ENCODE measurements at places on chromosomes 3 and 15.

GRCh38 chr3:65245133-65246063 is 557.6 kb upstream of the ADAMTS9 start:
- no peak for DNase-seq

DNA sequence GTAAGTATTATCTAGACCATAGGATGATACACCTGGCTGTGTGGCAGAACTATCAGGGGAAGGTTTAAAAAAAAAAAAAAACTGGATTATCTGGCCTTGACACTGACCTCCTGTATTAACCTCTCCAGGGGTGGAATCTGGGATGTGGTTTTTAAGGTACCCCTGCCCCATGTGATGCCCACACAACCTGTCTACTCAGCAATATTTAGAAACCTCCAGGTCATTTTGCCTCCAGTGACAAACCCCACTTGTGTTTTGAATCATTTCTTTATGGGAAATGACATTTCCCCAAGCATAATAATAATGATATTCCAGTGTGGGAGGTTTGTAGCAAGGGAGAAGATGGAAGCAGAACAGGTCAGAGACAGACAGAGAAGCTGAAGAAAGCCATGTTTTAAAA is 179.1 kb downstream of the RSL24D1 start:
- DNase-seq = no peak

DNA sequence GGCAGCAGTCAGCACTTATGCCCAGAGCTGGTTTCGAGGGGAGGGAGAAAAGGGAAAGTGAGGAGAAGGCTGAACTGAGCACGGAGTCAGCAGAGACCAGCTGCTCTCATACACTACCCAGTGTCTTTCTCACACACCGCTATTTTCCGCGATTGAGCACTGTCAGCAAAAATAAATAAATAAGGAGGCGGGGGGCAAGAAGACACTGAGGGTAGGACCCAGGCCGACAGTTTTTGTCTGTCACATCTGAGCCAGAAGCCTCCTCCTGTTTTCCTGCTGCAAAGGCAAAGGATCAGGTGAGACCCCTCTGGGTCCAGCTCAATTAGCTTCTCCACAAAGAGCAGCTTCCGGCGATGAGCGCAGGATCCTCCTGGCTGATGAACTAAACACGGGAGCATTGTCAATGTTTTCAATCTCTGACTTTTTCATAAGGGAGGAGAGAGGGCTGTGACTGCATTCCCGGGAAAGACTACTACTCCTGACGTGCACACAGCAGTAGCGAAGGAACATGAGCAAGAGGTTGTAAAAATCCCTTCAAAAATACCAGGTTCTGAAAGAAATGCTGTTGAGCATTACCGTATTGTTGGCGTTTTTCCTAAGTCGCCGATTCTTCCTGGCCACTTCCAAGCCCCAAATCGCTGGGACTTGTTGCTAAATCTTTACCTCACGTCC is 1.3 kb downstream of the FRMD5 start:
- no peak for DNase-seq

DNA sequence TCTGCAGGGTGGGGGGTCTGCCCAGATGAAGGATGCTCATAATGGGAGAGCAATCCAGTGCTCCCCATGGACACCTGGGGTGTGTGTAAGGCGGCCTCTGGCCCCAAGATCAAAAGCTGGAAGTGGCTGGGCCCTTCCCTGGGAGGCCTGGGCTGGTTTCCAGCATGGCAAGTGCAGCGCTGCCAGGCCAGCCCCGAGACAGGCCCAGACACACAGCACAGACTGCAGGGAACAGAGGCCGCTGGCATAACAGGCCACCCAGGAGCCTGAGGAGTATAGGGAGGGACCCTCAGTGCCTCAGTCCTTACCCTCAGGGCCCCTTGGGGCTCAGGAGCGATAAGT is 10.0 kb downstream of the ITPKA start:
- DNase-seq = no peak

DNA sequence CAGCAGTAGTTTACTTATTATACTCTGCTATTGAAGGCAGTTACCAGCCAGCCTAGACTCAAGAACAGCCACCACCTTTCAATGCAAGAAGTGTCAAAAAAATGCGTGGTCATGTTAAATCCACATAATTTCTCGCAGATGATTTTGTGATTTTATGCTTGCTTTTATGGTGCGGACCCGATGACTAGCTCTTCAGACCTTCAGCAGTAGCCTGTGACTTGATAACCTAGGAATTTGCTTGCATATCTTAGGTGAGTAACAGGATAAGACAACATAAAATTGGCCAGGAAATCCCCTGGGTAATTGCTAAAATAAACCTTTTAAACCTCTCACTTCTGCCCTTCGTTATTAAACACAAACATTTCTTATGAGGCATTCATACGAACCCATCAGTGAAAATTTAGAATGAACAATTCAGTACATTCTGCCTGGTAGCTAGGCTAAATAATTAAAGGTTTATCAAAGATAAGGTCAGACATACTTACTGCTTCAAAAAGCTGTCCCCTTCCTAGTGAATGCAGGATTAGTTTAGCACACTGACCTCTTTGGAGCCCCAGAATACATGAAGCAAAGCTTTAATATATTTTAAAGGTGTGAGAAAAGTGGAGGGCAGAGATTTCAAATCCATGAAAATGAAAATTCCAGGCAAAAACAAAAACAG is 798.8 kb downstream of the OTOL1 start:
- no peak for DNase-seq

DNA sequence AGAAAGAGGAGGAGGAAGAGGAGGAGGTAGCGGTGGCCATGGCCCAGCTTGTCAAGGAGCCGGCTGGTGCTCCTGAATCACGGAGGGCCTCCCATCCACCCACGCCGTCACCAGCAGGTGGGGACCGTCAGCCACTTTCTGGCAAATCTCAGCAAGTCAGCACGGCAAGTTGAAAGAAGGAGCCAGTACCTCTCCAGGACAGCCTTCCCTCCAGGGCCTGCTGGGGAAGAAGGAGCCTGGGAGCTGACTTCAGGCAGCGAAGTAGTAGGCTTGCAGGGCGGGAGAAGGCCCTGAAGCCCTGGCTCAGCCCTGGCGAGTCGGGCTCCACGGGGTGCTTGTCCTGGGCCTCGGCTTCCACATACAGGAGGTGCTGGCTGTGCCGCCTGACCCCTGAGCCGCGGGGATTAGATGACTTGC is 99.2 kb upstream of the TRPM1 start:
- peak; percentile 46 for DNase-seq
